CD4-positive, alpha-beta T cell treated with Interleukin-17A for 1 hour (primary cell): ENCODE measurements at places on chromosomes 13 and 19.

- no peak for DNase-seq
These were observed 233.9 kb upstream of the TSHZ3 start for GRCh38 chr19:31583148-31583547.

DNA sequence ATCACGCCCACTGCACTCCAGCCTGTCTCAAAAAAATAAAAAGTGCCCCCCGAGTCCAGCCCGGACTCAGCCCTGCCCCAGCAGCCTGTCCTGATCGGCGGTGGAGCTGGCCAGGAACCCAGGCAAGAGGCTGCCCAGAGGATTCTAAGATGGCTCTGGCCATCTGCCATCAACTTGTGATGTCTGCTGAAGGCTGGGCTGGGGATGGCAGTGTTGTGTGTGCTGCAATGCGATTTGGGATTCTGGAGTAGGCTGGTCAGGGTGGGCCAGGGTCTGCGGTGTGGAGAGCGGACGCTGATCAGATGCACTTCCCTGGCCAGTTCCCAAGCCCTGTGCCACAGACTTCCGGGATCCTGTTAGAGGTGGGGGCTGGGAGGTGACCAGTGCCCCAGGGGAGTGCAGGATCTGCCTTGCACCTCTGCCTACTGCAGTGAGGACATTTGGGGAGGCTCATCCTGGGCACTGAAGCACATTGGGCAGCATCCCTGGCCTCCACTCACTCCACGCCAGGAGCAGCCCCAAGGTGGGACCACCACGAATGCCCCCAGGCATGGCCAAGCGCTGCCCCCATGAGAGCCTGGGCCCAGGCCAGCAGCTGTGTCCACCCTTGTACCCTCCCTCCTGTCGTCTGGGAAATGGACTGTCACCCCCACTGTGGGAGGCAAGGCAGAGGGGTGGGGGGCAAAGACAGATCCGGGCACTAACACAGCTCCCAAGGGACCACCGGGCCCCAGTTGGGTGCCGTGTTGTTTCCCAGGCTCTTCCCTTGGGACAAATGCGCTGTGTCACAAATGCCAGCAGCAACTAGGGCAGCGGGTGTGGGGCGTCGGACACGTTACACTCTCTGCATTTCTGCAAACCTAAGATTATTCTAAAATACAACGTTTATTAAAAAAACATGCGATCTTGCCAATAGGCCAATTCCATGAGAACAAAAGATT is 3.4 kb upstream of the TBXA2R start:
- DNase-seq = no peak

DNA sequence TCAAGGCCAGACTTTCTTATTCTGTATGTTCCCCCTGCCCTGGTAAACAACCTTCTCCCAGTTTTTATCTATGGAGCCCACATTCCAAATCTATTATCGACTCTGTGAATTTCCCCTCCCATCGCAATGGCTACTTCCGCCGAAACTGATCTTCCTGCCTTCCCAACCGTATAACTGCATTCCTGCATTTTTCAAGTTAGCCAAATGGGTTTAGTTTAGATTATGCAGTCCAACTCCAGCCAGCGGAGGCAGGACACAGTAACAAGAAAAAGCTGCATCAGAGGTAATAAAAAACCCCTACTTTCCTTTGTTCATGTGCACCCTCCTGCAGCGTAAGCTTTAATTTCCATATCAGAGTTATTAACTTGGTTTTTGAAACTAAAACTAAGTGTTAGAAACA is 112.2 kb upstream of the ZNF91 start:
- no peak for DNase-seq

DNA sequence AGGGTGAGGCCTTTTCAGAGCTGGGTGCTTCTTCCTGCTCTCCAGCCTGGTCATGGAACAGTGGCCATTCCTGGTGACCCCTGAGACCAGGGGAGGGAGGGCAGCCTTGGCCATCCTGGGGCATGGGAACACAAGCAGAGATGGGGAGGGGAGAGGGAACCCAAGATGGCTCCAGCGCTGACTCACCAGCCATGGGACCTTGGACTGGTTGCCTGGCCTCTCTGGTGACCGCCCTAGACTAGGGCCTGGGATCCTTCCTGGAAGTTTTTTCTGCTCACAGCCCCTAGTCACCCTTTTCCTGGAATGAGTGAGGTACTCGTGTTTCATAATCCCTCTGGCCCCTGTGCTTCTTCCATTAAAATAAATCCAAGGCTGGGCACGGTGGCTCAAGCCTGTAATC is 3.3 kb upstream of the OPA3 start:
- no peak for DNase-seq

DNA sequence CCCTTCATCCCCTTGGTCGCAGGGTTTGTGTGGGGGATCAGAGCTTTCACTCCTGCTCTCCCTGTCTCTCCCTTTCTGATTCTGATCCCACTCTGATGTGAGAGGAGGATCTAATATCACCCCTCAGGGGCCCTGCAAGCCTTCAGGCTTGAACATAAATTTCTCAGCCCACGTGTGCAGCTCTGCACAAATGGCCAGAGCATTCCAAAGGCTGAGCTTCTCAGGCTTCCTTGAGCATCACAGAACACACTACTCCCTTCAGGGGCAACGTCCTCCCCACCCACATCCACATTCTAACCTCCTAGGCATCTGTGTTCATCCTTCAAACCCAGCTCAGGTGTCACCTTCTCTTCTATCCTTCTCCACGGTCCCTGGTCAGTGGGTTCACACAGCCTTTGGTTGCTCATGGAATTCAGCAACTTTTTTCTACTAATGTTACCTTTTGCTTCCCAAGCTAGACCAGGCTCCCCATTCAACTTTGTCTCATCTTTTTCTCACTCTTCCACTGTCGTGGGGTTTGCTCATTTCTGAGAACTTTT is 24.4 kb upstream of the DOCK9 start:
- no peak for DNase-seq

DNA sequence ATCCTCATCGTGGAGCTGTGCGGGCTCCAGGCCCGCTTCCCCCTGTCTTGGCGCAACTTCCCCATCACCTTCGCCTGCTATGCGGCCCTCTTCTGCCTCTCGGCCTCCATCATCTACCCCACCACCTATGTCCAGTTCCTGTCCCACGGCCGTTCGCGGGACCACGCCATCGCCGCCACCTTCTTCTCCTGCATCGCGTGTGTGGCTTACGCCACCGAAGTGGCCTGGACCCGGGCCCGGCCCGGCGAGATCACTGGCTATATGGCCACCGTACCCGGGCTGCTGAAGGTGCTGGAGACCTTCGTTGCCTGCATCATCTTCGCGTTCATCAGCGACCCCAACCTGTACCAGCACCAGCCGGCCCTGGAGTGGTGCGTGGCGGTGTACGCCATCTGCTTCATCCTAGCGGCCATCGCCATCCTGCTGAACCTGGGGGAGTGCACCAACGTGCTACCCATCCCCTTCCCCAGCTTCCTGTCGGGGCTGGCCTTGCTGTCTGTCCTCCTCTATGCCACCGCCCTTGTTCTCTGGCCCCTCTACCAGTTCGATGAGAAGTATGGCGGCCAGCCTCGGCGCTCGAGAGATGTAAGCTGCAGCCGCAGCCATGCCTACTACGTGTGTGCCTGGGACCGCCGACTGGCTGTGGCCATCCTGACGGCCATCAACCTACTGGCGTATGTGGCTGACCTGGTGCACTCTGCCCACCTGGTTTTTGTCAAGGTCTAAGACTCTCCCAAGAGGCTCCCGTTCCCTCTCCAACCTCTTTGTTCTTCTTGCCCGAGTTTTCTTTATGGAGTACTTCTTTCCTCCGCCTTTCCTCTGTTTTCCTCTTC is 6.3 kb downstream of the MYADM start:
- peak; percentile 54 for DNase-seq

- no peak for DNase-seq
These were observed 95.1 kb downstream of the RAB20 start for GRCh38 chr13:110466266-110466915.

GRCh38 chr19:6012426-6013170 is 34.7 kb upstream of the RANBP3 start:
- DNase-seq = no peak
